Stimulated activated CD8-positive, alpha-beta memory T cell treated with anti-CD3 and anti-CD28 coated beads, Interleukin-15, amount 100 ng/mL, for 4 hours (primary cell): ENCODE measurements at places on chromosomes 7 and 10.

- DNase-seq, result no peak
Observed at GRCh38 chr10:1384026-1384425, 327.8 kb downstream of the WDR37 start.

- DNase-seq, result no peak
Observed at GRCh38 chr10:96641396-96642295, 54.8 kb upstream of the TM9SF3 start.

- no peak for DNase-seq
Observed at GRCh38 chr7:37236906-37237305, 211.8 kb downstream of the ELMO1 start.

- DNase-seq, result no peak
Observed at GRCh38 chr10:60446851-60447250, 57.2 kb upstream of the ANK3 start.

DNA sequence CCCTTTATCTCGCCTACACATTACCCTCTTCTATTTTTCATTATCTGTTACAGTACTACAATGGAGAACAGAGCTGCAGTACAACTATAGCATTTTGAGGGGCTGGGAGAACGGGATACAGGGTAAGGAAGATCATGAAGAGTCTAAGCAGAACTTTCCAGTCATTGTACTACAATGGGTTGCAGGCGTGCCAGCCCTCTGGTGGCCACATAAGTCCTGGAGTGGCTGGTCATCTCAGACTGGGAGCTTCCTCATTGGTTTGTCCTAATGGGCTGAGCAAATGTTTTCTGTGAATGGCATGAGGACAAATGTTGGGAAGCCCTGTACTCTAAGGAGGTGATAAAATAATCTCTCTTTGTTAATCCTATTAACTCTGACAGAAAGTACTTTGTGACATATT lies 33.0 kb downstream of the TMEM106B start:
- no peak for DNase-seq

DNA sequence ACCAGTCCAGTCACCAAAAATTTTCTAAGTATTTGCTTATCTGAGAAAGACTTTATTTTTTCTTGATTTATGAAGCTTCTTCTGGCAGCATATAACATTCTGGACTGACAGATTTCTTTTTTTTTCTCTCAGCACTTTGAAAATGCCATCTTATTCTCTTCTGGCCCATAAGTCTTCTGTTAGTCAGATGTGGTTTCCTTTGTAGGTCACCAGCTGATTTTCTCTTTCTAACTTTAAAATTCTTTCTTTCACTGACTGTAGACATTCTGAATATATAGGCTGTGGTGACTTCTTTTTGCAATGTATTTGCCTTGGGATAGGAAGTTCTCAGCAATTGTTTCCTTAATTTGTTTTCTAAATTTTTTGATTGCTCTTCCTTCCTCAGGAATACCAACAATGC lies 172.5 kb downstream of the CCDC7 start:
- DNase-seq, result no peak

DNA sequence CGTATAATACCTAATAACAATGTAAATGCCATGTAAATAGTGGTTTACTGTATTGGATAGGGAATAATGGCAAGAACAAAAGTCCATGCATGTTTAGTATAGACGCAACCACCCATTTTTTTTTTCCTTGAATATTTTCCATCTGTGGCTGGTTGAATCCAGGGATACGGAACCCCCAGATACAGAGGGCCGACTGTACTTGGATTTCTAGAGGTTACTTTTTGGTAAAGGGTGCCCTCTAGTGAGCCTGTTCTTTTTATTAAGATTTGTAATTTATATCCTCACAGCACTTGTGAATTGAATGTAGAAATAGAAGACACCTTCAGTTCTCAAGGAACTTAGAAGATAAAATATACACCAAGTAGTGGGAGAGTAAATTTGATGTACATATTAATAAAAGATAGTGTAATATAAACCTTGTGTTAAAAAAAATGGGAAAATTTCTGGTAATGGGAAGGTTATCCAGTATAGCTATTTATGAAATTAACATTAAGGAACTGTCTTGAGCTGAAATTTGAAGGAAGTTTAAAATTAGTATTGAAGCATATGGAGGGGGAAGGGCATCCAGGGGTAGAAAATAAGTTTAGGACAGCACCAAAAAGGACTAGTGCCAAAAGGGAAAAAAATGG lies 32.0 kb downstream of the EXOC6 start:
- no peak for DNase-seq

GRCh38 chr10:71217266-71218045 lies 5.1 kb downstream of the UNC5B start:
- DNase-seq, result no peak

DNA sequence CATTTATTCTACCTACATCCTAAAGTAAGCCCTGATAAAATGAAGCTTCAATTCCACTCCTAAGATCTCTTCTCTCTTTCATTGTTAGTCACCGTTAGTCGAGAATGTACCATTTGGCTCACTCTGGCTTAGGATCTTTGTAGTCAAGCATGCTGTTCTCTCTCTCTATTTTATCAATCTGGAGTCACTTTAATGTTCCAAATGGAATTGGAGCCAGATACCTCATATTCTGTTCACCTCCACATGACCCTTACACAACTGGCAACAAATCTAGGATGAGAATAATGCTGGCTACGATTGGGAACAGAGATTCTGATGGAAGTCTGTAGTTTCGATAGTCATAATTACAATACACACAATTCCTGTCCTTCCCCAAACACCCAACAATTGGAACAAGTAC lies 213.7 kb downstream of the TWIST1 start:
- DNase-seq, result no peak

- DNase-seq, result no peak
Observed at GRCh38 chr10:17113346-17113745, 16.3 kb downstream of the CUBN start.
